Ascending aorta (tissue), 2 donors: ENCODE measurements at places on chromosomes 1 and 21.

DNA sequence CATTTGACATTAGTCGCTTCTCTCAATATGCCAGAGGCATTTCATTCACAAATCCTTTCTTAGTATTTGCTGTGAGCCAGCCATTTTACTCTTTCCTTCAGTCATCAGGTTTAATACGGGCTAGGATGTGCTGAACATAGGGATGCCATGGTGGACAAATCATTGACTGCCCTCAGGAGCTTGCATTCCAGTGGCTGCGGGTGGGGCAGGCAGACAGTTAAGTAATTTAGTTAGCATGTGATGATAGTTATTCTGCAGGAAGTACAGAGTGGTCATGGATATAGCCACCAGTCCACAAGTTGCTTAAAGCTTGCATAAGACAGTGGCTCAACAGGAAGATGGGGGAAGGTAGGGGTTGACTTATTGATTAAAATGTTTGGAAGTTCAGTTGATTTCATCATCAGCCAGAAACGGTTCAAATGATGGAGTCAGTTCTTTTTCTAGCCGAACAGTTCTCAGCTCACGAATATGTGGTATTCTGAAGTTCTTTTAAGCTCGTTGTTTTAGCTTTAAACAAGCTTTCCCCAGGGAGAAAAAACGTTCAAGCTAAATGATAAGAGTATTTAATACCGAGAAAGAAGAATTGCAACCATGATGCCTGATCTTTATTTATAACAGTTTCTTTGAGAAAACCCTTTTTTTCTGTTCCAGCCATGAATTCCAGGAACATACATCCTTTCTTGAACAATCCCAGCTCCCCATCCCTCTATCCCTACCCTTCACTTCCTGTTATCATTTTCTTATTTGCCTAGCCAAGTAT lies 1.4 kb downstream of the SLC22A15 start:
- no peak for DNase-seq

DNA sequence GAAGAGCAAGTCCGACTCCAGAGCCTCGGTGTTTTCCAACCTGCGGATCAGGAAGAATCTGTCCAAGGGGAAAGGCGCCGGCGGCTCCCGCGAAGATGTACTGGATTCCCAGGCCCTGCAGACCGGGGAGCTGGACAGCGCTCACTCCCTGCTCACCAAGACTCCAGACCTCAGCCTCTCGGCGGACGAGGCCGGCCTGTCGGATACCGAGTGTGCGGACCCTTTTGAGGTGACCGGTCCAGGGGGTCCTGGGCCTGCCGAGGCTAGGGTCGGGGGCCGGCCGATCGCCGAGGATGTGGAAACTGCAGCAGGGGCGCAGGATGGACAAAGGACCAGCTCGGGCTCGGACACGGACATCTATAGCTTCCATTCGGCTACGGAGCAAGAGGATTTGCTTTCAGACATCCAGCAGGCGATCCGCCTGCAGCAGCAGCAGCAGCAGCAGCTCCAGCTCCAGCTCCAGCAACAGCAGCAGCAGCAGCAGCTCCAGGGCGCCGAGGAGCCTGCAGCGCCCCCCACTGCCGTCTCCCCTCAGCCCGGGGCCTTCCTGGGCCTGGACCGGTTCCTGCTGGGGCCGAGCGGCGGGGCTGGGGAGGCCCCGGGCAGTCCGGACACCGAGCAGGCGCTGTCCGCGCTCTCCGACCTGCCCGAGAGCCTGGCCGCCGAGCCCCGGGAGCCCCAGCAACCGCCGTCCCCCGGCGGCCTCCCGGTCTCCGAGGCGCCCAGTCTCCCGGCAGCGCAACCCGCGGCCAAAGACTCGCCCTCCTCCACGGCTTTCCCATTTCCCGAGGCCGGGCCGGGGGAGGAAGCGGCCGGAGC lies 827 bp downstream of the FMN2 start:
- DNase-seq, result no peak

- DNase-seq, result no peak
These were observed 5.5 kb upstream of the PRKAB2 start for GRCh38 chr1:147177611-147178380.

GRCh38 chr1:209611771-209612570 lies 28.5 kb downstream of the CAMK1G start:
- no peak for DNase-seq
